Thoracic aorta (tissue), 2 donors: ENCODE measurements at places on chromosomes 12 and 14.

GRCh38 chr14:100604121-100604501 is 16.9 kb upstream of the BEGAIN start:
- DNase-seq: no peak

GRCh38 chr14:29740491-29740890 is 187.2 kb downstream of the PRKD1 start:
- no peak for DNase-seq

GRCh38 chr14:103519043-103519836 is 3.4 kb downstream of the CKB start:
- no peak for DNase-seq

- no peak for DNase-seq
Measured at GRCh38 chr12:95130096-95130495, 56.7 kb upstream of the NR2C1 start.

DNA sequence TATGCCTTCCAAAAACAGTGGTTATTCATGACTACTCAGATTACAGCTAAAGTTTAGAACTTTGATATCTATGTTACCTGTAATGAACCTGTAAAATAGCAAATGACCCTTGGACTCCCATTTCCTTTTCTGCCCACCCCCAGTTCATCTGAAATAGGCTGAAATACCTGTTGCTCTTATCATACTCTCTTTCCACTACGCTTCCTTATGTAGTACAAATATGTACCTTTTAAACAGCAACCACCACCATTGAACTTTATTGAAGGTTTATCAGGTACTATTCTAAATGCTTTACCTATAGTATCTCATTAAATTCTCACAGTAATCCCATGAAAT is 239.7 kb downstream of the SSPN start:
- no peak for DNase-seq
